AG09319 (cell line): ENCODE measurements at places on chromosomes 5 and 9.

GRCh38 chr9:9904041-9904440 lies 708.8 kb downstream of the PTPRD start:
- no peak for DNase-seq

GRCh38 chr5:120504057-120504456 lies 40.0 kb downstream of the PRR16 start:
- no peak for DNase-seq

GRCh38 chr5:153974813-153975163 lies 63.9 kb downstream of the FAM114A2 start:
- DNase-seq, result no peak

GRCh38 chr9:105308461-105309341 lies 64.2 kb downstream of the SLC44A1 start:
- DNase-seq, result no peak

- DNase-seq, result no peak
Measured at GRCh38 chr5:15326932-15327331, 173.0 kb upstream of the FBXL7 start.

- DNase-seq, result no peak
Measured at GRCh38 chr5:54320256-54320655, 9.9 kb upstream of the ARL15 start.

DNA sequence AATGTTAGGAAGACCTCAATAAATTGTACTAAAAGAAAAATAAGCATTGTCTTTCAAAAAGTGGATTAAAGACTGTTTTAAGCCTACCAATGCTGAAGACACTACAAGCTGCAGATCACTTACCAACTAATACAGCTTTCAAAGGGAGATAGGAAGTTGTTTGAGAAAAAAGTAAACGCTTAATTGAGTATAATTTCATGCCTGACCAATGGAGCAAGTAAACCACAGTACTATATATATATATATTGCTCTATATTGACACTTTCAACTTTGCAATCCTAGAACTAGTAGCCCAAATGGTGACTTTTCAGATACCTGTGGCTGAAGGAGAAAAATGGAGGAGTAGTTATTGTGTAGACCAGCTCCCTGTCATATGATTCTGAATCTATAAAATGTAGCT lies 85.7 kb downstream of the FREM1 start:
- DNase-seq, result no peak

GRCh38 chr5:17810734-17811133 lies 176.5 kb downstream of the TAF11L14 start:
- no peak for DNase-seq

DNA sequence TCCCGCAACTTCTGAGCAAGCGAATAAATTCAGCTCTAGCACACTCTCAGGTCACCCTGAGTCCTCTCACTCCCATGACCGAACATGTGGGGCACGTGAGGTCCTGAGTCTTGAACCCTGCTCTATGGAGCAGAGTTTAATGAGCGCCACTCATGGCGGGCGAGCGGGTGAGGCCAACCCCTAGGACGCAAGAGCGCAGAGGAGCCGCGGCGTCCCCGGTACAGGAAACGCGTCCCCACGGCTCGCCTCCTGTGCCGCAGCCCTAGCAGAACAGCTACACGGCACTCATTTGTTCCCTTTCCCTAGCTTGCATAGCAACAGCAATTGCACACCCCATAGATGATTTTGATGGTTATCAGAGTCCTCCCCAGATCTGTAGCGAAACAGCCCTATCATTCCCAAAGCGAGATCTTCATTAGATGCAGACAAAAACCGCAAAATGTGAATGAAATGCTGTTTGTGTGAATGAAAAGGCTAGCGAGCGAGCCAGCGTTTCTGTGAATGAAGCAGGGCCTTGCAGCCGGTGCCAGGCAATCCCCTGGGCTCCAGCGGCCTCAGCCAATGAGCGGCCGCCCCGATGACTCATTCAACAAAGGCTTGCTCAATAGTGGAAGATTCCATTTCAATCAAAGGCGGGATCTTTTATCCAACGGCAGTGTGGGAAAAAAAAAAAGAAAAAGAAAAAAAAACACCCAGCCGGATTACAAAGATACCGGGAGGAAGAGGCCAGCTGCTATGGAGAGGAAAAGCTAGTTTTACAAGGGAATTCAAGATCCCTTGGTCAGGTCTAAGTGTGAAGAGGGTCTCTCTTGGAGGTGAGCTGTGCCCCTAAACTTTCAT lies 1.5 kb upstream of the SHC3 start:
- DNase-seq, result peak; percentile 90

DNA sequence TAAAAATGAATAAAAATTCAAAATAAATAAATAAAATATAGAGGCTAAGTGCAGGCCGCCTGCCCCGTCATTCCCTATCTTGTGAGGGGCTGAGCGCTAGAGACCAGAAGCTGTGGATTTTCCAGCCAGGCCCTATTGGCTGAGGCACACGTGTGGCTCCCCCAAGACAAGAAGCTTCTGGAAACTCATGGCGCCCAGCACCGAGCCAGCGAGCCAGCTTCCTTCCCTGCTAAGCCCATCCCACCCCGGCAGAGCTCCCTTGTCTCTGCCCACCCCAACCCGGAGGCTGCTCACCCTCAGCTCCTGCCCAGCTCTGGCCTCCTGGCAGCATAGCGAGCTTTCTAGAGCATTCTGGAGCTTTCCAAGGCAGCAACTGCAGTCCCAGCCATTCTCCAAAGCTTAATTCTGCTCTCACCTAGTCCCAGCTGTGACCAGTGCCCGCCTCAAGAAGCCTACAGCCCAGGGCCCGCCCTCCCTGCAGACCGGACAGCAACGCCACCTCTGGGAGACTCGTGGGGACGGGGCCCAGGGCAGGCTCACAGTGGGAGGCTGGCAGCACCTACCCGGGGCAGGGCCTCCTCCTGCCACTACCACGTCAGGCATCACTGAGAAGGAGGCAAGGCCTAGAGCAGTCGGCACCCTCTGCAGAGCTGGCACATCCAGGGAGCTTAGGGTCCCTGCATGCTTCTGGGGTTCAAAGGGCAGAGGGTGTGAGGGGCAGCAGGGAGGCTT lies 23.2 kb upstream of the TMEM250 start:
- DNase-seq, result no peak

GRCh38 chr5:127801751-127802476 lies 98.7 kb downstream of the CCDC192 start:
- no peak for DNase-seq

- DNase-seq, result no peak
Measured at GRCh38 chr9:34046784-34047379, 1.8 kb downstream of the UBAP2 start.

- no peak for DNase-seq
Measured at GRCh38 chr5:150498501-150498900, 9.4 kb upstream of the NDST1 start.

DNA sequence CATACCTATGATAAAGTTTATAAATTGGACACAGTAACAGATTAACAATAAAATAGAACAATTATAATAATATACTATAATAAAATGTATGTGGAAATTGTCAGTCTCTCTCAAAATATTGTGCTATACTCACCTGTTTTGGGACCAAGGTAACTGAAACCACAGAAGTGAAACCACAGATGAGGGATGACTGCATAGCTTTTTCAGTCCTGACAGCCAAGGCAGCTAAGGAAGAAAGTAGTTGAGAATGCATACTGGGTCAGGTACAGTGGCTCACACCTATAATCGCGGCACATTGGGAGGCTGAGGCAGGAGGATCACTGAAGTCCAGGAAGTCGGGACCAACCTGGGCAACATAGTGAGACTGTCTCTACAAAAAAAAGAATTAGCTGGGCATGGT lies 8.9 kb downstream of the SRP19 start:
- DNase-seq, result no peak

GRCh38 chr9:38371495-38371894 lies 21.0 kb upstream of the ALDH1B1 start:
- no peak for DNase-seq

DNA sequence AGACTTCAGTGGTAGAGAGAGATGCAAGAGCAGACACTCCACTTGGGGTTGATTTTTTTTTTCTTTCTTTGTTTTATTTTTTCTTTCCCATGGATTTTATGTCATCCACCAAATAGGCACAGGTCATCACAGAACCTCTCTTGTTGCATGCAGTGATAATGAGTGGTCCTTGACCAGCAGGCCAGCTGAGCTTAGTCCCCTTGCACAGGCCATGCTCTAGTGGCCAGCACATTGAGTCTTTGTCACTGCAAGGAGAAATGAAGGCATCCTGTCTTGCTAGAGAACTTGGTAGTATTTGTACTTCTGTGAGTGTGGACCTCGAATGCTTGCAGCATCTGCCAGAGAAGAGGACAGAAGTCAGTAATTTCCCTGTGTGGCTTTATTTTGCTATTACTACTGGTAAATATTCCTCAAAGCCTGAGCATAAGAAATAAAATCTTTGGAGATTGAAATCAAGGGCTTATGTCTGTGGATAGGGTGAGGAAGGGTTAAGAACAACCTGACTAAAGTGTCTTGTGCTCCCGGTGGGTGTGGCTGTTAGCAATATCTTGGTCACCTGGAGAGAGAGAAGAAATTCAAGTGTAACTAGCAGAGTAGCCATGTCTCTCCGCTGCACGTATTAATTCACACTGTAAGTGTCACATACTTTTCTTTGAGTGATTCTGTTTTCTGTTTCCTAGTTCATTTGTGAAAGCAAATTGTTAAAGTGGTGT lies 45.3 kb upstream of the NCS1 start:
- DNase-seq, result no peak

DNA sequence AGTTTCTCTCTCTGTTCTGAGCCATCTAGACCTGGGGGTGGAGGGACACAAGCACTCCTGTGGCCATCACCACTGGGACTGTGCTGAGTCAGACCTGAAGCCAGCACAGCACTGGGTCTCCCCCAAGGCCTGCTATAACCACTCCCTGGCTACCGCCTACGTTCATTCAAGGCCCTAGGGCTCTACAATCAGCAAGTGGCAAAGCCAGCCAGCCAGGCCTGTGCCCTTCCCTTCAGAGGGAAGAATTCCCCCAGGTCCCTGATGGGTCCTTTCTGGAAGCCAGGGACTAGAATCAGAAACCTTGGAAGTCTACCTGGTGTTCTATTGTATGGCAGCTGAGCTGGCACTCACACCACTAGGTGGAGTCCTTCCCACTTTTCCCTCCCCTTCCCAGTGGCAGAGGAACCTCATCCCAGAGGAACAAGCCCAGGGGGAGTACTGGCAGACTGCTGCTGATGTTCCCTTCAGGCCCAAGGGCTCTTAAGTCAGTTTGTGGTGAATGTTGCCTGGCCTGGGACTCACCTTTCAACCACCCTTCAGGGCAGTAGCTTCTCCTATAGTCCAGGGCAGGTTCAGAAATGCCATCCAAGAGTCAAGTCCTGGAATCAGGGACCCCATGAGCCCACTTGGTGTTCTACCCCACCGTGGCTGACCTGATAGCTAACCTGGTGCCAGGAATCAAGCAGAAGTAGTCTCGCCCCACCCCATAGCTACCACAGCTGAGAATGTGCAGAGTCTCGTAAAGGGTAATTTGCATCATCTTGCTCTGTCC lies 20.0 kb downstream of the JMY start:
- DNase-seq, result no peak

DNA sequence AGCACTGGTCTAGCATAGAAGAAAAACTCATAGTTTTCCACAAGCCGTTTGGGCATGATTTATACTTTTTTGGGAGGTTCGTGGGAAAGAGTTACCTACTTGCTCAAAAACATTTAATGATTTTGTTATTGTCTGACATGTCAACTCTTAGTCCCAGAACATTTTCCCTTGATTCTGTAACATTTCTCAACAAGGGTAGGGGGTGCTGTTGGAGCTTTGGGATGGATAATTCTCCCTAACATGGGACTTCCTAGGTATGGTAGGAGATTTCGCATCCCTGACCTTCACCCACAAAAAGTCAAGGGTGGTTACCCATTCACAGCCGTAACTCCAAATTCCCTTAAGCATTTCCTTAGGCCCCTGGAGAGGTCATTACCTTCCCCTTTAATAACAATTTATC lies 378.0 kb downstream of the YTHDC2 start:
- no peak for DNase-seq

DNA sequence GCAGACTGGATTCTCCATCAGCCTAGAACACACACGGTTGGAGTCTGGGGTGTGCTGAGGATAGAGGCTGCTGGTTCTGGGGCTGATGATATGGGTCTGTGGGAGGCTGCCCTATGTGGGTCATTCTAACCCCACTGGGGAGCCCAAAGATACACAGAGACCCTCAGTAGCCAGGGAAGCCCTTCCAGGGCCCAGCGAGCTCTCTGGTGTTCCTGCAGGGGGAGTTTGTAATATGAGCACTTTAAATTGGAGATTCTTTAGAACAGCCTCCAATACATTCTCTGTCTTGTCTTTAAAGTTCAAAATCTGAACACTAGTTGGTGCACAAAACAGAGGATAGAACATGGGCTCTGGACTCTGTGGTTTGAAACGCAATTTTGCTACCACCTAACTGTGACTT lies 2.4 kb downstream of the ACTL7A start:
- no peak for DNase-seq

DNA sequence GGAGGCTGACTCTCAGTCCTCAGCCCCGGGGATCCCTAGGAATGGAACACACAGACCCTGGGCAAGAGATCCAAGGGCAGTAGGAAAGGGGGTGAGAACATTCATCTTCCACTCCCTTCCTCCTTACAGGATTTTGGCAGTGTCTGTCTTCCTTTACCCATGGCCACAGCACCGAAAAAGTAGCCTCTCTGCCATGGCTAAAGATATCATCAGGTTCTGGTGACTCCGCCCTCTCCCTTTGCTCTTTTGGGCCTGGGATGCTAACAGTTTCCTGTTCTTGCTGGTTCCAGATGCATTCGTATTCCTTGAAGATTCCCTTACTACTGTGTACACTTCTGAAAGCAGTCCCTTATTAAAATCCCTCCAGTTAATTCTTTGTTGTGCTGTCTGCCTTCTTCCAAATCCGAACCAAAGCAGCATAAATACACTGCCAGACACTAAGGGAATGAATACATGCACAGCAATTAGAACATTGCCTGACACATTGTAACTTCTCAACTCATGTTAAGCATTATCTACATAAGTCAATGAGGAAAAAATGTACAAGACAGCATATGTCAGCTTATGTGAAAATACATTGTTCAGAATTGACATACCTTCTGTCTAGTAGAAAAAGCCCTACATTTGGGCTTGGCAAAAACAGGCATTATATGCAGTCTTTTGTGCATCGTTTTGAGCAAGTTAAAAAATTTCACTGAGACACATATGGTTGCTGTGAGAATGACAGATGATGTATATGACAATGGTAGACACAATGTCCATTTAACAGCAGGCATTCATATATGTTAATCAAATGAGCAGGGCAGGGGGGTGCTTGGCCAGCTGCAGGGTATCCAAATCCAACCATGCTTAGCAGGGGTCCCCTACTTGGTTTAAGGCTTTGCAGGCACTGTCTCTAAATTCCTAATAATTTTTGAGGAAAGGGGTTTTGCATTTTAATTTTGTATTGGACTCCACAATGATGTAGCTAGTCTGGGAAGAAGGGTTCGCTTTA lies 58.8 kb upstream of the RAI14 start:
- no peak for DNase-seq

- DNase-seq, result peak; percentile 5
Measured at GRCh38 chr9:133532937-133533668, 1.4 kb upstream of the ADAMTSL2 start.
